ENCODE measurements at places on chromosomes 11 and 22.
A peak's percentile ranks its signal among the peaks of the same experiment; 100 is the strongest.

- DNase-seq: no peak
Observed at GRCh38 chr11:14331476-14332136, 27.4 kb downstream of the RRAS2 start.

DNA sequence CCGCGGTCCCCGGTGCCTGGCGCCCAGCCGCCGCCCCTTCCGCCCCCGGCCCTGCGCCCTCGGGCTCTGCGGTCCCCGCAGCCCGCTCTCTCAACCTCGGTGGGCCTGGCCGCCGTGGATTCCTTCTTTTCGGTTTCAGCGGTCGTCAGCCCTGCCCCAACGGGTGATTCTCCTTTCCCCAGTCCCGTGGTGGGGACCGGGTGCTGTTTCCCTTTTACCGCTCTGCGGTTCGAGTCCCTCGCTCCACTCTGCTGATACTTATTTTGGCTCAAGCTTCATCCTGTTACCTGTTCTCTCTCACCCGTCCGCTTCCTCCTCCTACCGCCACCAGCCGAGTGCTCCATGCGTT lies 494 bp downstream of the ZDHHC5 start:
- DNase-seq: no peak

- no peak for DNase-seq
Observed at GRCh38 chr22:17836992-17837742, 62.9 kb upstream of the BID start.

DNA sequence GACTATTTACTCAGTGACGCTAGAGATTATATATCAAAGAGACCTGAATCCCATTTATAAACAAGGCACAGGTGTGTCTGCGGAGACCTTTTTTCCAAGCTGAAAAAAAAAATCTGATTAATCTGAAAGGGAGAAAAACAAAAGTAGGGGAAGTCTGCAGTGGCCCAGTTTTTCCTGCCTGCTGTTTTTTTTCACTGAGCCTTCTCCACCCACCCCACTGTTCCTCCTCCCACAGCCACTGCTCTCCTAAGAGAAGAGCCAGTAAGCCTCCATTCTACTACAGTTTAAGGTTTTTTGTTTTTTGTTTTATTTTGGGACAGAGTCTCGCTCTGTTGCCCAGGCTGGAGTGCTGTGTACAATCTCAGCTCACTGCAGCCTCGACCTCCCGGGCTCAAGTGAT lies 18.4 kb downstream of the ARFGAP2 start:
- no peak for DNase-seq

- DNase-seq: no peak
Observed at GRCh38 chr11:119483341-119483880, 60.4 kb upstream of the THY1 start.

DNA sequence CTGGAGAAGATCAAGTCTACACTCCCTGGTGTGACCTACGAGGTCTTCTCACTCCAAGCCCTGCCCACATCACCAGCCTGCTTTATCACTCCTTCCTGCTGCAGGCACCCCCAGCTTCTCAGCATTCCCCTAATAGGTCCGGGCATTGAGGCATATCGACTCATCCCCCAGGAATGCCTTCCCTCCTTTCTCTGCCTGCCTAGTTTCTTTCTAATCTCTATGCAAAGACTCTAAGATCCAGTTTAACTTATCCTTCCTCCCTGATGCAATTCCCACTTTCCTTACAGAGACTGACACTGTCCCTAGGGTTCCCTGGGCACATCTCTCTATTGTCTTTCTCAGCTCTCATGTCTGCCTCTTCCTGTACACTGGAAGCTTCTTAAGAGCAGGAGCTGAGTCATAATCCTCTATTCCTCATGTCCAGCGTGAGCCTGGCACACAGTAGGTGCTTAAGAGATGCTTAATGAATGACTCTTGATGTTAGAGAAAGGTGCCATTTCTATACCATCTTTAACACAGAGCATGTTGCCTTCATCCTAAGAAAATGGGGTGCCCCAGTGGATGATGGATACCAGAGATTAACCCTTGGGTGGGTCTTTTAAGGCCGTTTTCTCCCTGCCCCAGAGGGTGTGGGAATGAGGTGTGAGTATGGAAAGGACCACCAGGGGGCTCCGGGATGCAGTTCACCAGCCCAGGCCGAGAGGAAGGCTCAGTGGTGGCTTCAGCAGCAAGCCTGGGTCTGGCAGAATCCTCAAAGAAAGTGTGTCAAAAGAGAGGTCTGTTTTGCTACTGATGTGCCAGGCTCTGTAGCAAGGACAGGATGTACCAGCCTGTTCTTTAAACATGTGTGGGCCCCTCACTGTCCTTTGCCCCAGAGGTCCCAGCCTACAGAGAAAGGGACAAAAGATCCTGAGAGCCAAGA lies 34.7 kb downstream of the PARVA start:
- peak; percentile 78 for DNase-seq

GRCh38 chr11:34240150-34240494 lies 117.7 kb downstream of the ABTB2 start:
- no peak for DNase-seq

- no peak for DNase-seq
Observed at GRCh38 chr11:105100206-105100605, 39.4 kb downstream of the CARD18 start.

DNA sequence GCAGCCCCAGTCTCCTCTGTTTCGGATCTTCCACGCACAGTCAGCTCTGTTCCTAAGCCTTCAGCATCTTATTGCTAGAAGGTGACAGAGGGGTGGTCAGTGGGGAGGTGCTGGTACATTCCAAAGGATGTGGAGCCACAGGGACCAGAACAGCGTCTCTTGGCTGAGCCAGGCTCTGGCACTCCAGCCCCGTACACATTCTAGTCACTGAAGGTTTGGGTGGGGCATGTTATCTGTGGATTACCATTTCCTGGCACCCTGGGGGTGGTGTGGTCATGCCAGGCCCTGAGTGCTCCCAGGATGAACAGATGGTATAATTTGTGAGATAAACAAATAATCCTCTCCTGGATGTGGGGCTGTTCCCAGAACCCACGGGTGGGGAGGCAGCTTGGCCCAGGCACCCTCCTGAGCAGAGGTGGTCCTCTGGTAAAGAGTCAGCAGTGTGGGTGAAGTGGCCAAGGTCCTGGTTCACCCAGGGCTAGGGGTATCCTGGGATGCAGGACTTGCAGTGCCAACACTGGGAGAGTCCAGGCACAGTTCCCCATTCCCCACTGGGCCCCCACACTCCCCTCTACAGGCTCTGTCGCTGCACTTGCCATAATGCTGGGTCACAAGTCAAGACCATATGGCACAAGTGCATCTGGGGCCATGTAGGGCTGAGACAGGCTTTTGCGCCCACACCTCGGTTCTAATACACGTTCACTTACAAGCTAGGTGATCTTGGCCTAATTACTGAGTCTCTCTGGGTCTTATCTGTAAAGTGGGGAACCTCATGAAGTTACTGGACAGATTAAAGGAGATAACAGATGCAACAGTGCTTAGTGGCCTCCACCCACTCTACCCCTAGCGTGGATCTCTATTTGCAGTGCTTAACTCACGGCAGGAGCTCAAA lies 33.0 kb downstream of the DKK3 start:
- DNase-seq: no peak

DNA sequence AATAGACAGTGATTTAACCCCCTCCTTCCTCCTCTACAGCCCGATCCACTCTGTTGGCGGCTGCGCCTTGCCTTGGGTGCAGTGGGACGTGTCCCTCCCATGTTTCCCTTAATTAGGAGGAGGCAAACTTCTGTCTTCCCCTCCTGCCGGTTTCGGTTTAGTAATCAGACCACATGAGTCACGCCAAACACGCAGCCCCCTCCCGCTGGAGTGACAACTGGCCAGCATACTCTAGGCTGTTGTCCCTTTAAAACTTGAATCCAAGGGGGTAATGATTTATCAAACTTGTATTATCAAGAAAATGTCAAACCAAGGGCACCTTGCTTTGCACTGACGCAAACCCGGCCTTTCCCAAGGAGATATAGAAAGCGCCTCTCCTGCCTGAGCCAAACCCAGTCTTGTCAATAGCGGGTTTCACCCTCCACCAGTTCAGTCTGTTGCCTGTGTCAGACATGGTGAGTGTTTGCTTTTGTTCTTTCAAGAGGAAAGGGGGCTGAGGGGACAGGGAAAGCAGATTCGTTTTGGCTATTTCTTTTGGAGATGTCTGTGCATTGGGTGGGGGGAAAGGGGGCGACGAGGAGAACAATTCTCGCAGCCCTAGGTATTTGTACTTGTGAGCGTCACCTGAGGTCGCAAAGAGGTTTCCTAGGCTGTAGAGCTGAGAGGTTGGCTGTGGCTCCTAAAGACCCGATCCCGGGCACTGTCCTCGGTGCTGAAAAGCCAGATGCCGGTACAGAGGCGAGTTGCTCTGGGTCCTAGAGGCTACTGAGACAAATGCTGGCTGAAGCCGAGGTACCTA lies at the start of gene SLC6A5:
SLC6A5 (plus strand) TSS at position 388 of the 799 bp plus-strand sequence; CDS start at position 453, 65 bp downstream.
- DNase-seq: peak; percentile 77

DNA sequence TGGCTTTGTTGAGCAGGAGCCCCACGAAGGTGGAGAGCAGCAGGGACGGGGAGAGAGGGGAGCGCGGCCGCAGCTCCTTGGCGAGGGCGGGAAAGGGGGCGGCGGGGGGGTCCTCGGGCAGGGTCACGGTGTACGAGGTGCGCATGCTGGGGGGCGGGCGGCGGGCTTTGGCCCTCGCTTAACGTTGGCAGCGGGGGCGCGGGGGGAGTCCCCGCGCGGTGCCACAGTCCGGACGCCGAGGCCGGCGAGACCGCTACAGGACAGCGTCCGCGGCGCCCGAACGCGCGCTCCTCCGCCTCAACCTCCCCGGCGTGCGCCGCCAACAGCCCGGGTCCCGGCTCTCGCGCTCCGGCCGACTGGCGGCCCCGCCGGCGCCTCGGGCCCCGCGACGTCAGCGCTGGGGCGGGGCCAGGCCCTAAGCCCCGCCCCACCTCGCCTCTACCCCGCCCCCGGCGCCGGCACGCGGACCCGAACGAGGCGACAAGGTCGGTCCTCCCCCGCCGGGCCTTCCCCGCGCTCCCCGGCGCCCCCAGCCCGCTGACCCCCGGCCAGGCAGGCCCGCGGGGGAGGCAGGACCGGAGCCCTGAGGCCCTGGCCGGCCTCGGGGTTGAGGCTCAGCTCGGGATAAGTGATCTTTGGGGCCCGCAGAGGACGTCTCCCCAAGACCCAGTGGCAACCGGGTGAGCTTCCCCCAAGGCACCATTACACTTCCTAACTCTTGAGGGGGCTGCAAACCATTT lies 17.5 kb downstream of the USP2 start:
- DNase-seq: peak; percentile 71

DNA sequence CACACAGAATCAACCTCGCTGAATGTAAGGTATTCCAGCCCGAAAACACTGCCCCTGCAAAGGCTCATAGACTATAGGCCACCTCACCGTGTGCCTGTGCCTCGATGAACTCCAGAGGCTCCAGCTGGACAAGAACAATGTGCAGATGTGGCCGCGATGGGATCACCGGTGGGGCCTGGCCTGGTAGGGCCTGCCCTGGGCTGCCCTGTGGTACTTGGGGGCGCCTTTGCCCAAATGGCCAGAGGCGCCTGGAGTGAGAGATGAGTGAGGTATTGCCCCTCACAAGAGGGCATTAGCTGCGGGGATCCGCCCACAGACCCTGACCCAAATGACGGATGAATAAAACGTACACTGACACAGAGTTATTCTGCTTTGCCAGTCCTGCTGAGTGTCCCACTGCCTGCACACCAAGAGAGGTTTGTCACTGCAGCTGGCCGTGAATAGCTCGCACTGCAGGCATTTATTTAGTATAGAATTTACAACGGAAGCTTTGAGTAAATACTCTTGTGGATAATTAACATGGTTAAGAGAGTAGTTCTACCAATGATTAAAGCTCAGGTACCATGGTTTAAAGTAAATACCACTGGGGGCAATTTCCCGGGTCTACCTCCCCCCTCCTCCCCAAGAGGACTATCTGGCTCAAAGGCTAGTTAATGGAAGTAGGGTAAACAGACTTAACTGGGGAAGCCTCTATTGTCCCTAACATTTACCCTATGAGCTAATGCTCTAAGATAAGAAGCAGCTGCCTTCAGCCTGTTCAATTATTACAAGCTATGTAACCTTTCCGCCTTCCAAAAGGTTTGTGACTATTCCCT lies 101.1 kb upstream of the IGLL5 start:
- DNase-seq: no peak

GRCh38 chr22:39129746-39130145 lies 22.7 kb downstream of the CBX7 start:
- no peak for DNase-seq

GRCh38 chr22:50678218-50678650 lies 5.6 kb downstream of the SHANK3 start:
- DNase-seq: peak; percentile 0

GRCh38 chr11:61010466-61011228 lies 39.2 kb downstream of the CD6 start:
- no peak for DNase-seq

DNA sequence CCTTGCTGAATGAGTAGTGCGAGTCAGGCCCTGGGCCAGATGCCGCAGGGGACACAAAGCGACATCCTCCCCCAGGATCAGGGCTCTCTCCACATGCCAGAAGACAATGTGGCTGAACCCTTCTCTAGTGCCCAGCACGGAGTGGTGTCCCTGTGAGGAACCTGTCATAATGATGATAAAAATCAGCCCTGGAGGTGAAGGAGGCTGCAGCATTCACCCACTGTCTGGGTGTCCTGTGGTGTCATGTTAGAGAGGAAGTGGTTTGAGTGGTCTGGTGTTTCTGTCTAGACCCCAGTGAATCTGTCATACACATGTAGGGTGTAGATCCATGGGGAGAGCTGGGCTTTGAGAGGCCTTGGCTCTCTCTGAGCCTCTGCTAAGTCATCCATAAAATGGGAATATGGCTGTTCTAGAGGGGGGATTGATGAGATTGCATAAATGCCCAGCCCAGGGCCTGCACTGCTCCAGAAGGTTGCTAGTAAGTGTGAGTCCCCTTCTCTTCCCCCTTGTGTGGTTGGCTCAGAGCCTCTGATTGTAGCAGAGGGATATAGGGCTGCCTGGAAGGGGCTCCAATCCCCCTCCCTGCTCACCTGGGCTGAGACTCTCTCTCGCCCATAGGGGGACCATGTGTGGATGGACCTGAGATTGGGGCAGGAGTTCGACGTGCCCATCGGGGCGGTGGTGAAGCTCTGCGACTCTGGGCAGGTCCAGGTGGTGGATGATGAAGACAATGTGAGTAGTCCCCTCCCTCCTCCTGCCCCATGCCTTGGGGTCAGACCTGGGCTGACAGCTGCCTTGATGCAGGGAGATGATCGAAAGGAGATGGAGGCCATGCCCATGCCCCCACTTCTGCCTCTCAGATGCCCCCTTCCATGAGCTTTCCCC lies 14.3 kb downstream of the MYO7A start:
- no peak for DNase-seq

- peak; percentile 61 for DNase-seq
Observed at GRCh38 chr22:27810609-27811151, 9.1 kb upstream of the MN1 start.

DNA sequence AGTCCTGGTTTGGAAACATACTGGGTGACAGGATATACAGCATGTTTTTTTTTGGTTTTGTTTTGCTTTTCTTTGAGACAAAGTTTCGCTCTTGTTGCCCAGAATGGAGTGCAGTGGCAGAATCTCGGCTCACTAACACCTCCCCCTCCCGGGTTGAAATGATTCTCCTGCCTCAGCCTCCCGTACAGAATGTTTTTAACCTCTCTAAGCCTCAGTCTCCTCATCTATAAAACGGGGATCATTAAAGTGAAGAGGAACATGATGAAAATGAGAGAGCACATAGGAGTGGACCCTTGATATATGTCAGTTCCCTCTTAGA lies 28.1 kb upstream of the SCARF2 start:
- no peak for DNase-seq

All from testis (tissue), 5 donors.